ENCODE measurements at places on chromosomes 7 and 10. TPM values are rescaled to one million over a fixed set of nuclear protein-coding genes. Genes with fewer than 3 reads are reported as not detected.

- DNase-seq, result no peak
Measured at GRCh38 chr10:100291356-100291755, 4.9 kb upstream of the BLOC1S2 start.

The AEBP1 gene
- total RNA-seq, result 300 TPM

The ATOH7 gene
- not detected for total RNA-seq

The PTPRE gene
- 25.6 TPM for total RNA-seq
